ENCODE measurements at places on chromosomes 11 and 22.

GRCh38 chr11:12287009-12287373 is 90.4 kb upstream of the PARVA start:
- no peak for DNase-seq

- DNase-seq = no peak
Observed at GRCh38 chr11:31995525-31996094, 95.3 kb upstream of the RCN1 start.

GRCh38 chr22:35632935-35633334 is 15.3 kb upstream of the APOL6 start:
- no peak for DNase-seq

DNA sequence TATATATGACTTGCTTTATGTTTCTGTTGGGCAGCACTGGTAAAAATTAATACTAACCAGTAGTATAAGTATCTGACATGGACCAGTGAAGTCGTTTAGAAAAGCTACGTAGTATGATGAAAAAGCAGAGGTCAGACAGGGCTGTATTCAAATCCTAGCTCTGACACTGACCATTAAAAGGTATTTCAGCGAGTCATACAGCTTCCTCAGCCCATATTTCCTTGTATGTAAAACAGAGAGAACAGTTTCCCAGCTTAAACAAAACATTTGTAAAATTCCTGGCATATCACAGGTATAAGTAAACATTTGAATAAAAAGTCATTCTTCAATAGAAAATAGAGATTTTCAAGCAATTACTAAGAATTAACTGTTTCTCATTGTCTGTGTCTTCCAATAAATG is 4.2 kb downstream of the NOX4 start:
- DNase-seq = no peak

GRCh38 chr11:80562523-80563125 is 1121.8 kb upstream of the TENM4 start:
- no peak for DNase-seq

GRCh38 chr11:24760681-24761080 is 263.8 kb downstream of the LUZP2 start:
- DNase-seq = no peak

- DNase-seq = no peak
Observed at GRCh38 chr11:35393098-35393497, 26.3 kb downstream of the SLC1A2 start.

DNA sequence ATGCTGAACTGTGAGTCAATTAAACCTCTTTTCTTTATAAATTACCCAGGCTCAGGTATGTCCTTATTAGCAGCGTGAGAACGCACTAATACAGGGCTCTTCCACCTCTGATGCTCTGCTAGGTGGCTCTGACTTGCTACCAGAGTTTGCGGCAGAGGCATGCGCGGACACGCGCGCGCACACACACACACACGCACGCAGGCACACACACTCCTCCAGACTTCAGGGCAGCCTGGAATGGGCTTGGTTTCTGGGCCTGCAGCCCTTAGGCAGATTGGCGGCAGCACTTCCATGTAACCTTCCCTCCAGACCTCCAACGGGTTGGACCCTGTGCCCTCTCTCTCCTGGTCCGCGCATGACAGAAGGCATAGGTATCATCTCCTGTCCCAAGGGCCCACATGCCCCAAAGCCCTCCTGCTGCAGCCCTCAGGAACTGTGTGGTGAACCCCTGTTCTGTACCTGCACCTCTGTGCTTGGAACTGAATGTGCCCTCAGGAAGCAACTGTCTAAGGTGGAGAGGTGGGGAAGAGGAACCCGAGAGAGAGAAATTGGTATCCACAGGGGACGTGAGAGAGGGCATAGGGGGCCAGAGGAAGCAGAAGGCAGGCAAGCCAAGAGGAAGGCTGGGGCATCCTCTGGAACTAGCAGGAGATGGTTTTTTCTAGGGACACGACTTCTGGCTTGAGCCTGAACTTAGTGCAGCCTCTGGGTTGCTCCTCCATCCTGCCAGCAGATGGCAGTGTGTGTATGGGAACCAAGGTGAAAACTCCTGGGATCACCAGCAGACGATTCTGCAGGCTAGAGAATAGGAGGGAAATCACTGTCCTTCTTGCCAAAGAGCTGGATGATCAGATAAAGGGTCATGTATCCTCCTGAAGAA is 23.4 kb upstream of the RIC3 start:
- no peak for DNase-seq

- no peak for DNase-seq
Observed at GRCh38 chr22:44172370-44173108, 8.2 kb upstream of the PARVG start.

DNA sequence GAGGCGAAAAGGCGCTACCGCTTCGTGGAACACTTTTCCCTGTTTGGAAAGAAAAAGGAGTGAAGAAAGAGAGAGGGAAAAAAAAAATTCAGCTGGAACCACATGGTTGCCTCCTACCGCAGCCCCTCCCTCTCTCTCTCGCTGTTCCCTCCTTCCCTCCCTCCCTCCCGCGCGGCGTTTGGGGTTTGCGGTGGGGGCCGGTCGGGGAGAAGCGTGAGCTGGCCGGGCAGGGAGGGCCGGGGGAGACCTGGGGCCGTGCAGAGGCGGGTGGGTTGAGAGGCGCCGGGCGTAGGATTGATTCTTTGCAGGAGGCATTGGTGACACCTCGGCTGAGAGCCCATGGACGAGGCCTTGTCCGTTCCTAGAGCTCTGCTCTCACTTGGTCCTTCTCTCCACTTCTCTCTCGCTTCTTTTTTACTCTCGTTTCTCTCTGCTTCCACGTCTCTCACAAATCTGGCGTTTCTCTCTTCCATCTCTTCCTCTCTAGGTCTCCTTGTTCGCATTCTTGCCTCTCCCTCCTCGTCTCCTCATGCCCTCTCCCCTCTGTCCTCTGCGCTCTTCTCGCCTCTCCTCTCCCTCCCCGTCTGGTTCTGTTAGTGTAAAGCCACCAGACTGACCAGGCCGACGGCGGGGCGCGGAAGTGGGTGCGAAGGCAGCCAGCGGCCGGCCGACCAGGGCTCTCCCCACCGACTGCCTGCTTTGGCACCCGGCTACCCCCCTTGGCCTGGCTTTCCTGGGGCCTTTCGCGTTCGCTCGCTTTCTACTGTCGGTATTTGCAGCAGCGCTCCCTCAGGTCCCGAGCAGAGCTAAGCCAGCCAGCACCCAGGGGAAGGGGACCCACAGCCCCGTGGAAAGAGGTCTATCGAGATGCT is at the start of gene CLMP:
Gene CLMP (minus strand): TSS at position 61 of the 872 bp plus-strand sequence. CDS start 308 bp downstream, outside the sequence.
- no peak for DNase-seq

DNA sequence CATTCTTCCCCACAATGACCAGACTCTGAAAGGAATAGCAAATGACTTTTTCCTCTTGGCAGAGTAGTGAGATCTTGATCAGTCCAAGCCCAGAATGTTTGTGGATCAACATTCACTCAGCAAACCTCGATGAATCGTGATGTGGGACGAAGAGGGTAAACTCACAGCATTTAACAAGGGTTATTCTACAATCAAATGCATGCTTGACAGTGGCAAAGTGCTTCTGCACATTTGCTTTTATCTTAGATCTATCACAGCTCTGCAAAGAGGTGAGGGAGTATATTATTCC is 31.8 kb downstream of the TMPRSS5 start:
- no peak for DNase-seq

- no peak for DNase-seq
Observed at GRCh38 chr11:76524461-76524860, 79.6 kb downstream of the EMSY start.

DNA sequence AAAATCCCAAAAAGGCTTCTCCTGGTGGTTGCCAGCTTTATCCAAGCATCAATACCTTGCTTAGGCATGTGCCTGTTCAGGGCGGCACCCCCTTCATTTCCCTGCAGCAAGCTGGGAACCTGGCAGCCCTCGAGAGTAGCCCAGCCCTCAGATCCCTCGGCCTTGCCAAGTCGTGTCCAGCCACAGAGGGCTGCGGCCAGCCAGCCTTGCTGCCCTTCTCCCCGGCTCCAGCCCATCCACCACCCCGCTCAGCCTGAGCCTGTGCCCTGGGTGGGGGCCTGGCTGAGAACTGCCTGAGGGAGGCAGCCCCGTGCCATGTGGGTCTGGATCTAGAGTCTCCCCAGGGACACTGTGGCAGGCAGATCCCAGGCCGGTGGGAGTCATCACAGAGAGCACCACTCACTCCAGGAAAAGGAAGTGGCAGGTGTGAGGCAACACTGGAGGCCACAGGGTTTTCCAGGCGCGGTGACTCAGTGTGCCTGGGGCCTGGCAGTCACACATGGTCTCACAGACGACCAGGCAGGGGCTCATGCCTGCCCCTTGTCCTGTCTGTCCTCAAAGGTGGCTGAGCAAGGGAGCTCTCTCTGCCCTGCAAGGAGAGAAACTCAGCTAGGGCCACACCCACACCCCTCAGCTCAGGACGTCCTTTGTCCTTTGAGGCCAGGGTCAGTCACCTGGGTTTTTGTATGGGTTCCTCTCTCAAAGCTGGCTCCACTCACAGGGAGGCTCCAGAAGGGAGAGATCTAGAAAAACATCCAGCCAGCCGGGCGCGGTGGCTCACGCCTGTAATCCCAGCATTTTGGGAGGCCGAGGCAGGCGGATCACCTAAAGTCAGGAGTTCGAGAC is 12.2 kb upstream of the CDC42BPG start:
- DNase-seq = peak; percentile 72

DNA sequence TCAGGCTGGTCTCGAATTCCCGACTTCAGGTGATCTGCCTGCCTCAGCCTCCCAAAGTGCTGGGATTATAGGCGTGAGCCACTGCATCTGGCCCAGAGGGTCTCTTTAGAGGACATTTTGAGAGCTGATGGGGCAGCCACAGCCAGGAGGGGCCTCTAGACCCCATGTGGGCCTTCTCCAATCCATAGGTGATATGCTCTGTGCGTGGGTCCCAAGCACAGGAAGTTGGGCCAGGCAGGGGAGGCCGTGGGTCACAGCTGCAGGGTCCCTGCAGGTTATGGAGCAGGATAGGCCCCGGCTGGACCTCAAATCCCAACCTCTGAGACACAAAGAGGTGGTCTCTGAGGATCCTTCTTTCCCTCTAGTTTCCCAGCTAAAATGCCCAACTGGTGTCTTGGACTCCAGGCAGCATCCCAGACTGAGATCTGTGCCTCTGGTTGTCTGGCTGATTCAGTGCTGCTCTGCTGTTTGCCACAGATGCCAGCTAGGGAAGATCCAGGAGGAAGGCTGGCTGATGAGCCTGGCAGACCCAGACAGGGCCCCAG is 1.5 kb downstream of the LRRC75B start:
- no peak for DNase-seq

DNA sequence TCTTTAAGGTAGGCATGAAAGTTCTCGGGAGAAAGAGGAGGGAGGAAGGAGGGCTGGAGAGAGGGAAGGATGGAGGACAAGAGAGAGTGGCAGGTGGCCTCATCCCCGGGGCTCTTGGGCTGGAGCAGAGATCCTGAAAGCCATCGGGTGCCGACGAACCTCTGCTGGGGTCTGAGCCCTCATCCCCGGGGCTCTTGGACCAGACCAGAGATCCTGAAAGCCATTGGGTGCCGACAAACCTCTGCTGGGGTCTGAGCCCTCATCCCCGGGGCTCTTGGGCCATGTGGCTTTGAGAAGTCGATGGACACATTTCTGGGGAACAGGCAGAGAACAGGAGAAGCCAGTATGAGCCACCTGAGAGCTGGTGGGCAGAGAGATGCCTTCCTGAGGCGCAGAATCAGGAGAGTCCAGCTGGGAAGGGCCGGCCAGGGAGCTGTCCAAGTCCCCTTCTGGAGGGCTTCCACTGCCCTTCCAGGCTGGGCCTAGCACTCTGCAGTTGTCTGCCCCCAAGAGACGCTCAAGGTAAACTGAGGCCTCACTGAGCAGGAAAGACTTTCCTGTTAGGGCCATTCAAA is 1398.1 kb downstream of the BRD1 start:
- DNase-seq = no peak

DNA sequence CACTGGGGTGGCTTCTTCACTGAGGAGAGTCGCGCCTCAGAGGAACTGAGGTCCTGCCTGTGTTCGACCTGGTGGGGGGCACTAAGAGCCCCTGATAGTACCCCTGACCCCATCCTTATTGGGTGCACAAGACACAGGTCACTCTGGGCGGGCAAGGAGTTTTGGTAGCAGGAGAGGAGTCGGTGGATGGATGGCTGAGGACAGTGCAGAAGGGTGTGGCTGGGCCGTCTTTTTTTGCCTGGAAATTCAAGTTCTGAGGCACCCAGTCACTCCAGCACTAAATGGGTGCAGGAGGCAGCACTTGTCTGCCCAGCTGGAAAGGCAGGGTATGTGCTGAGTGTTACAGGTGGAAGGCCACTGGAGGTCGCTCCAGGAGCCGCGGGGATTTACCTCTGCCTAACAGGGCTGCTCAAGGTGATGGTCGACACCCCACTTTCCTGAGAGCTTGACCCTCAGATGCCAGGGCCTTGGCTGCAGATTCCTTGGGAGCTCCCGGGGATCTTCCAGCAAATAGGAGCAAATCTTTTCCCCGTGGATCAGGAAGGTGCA is 960 bp downstream of the TSSC4 start:
- DNase-seq = no peak

DNA sequence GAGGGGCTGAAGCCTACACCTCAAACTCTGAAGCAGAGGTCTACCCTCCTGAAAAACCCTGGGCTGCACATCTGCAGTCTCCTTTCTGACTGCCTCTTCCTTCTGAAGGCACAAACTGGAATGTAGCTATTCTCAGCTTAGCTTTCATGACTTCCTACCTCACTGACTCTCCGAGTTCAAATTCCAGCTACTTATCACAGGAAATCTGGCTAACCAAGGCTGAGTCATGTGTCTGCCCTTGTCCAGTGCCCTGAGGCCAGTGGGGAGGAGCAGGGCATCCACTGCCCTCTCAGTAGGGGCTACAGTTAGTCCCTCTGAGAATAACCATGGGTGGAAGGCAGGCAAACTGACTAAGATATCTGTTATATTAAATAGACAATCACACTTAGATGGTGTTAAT is 29.2 kb downstream of the PDGFD start:
- DNase-seq = no peak
